ENCODE measurements at places on chromosomes 12 and 14. TPM values are rescaled to one million over a fixed set of nuclear protein-coding genes. Genes with fewer than 3 reads are reported as not detected.

PRR4 gene
- total RNA-seq = 0.83 TPM

SMAGP gene
- total RNA-seq = 15.6 TPM

- DNase-seq = no peak
Measured at GRCh38 chr12:75840994-75841355, 190.6 kb downstream of the PHLDA1 start.

DNA sequence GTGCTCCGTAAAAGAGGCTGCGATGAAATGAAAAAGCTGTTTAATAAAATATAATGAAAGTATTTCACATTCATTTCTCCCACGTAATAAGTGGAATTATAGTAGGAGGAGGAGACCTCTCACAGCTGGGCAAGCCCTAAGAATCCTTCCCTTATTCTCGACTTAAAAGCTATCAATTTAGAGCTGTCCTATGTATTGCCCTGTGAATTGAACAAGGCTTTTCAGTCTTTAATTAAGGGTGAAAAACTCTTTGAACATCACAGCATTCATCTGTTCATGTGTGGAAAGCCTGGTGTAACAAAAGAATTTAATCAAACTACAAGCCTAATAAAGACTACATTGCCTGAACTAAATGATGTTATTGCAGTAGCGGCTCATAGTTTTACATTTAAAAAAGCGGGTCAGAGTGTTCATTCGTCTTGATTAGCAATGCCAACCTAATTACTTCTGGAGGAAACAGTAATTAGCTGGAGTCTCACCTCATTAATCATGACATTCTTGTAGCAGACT is 142.0 kb downstream of the ETNK1 start:
- DNase-seq = no peak

- no peak for DNase-seq
Measured at GRCh38 chr12:86903159-86903558, 647.0 kb upstream of the MGAT4C start.

DNA sequence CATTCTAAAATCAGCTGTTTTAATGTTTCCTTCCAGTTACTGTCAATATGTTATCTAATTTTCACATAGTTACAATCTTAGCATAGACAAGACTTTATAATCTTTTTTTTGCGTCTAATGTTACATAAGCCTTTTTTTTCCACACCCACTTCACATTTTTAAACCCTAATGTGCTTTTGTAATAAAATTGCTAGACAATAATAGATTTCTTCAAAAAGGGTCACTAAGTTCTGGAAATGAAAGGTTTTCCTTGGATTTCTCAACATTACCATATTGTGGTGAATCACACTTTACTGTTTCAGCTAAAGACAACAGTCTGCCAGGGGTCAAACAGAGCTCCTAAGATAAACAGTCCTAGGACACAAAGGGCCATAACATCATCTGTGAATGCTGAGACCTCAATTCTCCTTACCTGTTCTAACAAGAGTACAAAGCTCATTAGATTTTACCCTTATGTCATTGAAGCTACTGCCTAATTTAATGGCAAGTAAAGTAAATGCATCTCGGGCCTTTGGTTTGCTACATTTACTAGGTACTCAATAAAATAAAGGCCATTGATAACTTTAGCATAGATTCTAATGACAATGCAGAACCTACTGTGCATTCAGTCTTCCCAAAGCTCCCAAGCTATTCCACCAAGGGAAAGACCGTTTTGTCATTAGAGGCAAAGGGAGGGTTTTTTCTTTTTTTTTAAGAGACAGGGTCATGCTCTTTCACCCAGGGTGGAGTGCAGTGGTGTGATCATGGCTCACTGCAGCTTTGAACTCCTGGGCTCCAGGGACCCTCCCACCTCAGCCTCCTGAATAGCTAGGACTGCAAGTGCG is 111.2 kb upstream of the SLC38A2 start:
- peak; percentile 59 for DNase-seq

DNA sequence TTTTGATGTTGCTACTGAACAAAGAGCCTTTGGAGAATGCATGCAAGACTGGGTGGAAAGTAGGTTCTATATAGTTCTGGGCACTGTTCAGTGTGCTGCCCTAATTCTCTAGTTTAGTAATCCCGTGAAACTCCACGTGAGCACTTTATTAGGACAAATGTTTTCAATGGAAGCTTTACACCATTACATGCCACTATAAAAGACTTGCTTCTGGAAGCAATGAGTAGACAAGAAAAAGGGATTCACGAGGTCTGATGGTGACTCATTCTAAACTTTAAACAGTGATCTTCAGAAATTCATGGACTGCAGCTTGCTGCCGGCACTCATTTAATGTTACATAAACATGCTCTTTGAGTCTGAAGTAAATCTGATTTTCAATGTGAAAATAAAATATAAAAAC is 22.3 kb downstream of the ATG14 start:
- DNase-seq = peak; percentile 94

DNA sequence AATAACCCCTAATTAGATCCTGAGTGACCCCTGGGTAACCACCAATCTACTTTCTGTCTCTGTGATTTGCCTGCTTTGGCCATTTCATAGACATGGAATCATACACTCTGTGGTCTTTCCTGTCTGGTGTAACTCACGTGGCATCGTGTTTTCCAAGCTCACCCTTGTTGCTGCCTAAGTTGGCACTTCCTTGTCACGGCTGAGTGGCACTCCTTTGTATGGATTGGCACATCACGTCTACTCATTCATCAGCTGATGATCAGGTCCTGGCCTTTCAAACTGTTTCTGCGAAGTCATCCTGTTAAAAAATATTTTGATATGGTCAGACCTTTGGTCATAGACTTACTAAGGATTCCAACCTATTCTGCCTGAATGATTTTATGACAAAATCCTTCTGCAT is 87.7 kb downstream of the GLT1D1 start:
- DNase-seq = no peak

- DNase-seq = peak; percentile 49
Measured at GRCh38 chr12:45191239-45191638, 24.7 kb upstream of the ANO6 start.

- no peak for DNase-seq
Measured at GRCh38 chr14:102848830-102849525, 71.7 kb downstream of the TRAF3 start.

GRCh38 chr12:49624921-49625577 is 1.7 kb downstream of the PRPF40B start:
- peak; percentile 72 for DNase-seq

DNA sequence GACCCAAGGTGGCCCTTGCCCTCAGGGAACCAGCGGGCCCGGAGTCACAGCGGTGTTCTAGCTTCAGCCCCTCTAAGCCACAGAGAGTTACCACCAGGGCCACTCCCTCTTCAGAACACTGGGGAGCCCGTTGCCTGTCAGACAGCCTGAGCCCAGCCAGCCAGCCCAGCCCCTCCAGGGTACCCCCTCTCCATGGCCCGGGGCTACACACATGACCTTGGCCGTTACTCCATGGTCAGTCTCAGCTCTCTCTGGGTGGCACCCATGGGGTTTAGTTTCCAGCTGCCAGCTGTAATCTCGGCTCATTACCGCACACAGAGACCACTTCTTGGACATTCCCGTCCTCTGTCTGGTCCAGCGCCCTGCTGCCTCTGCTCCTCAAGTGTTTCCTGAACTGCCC is 35.0 kb downstream of the PPP2R5C start:
- DNase-seq = no peak

LRTM2 gene
- total RNA-seq = not detected

DNA sequence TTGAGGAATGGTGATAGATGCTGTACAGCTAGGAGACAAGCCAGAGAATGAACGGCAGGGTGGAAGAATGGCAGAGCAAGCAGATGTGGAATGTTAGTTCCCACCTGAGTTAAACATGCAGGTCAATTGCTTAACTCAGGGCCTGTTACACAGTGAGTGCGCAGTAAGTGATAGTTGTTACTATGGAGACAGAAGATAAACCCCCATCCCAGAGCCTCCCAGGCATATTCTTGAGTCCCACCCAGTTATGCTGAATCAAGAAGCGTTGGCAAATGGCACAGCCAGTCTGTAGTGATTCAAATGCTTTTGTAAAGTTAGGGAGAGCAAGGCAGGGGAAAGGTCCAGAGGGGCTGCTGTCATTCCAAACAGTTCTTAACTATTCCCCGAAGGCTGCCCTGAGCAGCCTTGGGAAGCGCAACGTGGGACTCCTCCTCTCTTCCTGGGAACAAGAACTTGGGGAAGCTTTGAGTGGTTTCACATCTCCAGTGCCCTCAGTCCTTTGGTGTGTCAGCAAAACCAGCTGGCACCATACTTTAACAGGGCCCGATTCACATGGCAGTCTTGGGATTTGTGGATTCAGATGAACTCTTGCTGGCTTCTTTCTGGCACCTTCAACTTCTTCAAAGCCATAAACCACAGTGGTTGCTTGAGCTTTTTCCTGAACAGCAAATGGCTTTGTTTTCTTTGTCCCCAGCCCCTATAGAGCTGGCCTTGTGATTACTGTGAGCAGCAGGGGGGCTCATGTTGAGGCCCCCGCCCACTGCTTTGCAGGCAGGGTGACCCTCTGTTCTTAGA is 66.4 kb downstream of the PPM1A start:
- no peak for DNase-seq

DNA sequence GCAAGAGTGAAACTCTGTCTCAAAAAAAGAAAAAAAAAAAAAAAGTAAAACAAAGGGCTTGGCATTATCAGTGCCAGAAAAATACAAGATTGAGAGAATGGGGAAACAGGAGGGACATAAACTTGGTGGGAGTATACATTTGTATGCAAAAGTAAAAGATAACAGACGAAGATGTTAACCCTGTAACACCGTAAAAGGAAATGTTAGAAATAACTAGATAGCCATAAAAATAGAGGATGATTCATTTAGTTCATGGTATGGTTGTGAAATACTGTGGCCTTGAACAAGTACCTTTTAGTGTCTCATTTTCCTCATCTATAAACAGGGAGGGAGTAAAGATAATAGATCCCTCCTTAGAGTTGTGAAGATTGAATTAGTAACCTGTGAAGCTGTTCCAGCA is 33.3 kb downstream of the ATP2A2 start:
- peak; percentile 92 for DNase-seq

PLCZ1 gene
- total RNA-seq = not detected

NDUFA12 gene
- 166 TPM for total RNA-seq

SLC17A8 gene
- not detected for total RNA-seq
